ENCODE measurements at places on chromosomes 5 and 9. TPM values are rescaled to one million over a fixed set of nuclear protein-coding genes. Genes with fewer than 3 reads are reported as not detected.

The OSMR gene
- 135 TPM for total RNA-seq

The MTX3 gene
- 8.5 TPM for total RNA-seq

The IL3 gene
- not detected for total RNA-seq

The LCN10 gene
- total RNA-seq, result not detected

The GAPVD1 gene
- 26.0 TPM for total RNA-seq

The NSUN2 gene
- 21.8 TPM for total RNA-seq

The MRPL22 gene
- total RNA-seq, result 35.9 TPM

The CDO1 gene
- 7.2 TPM for total RNA-seq

The GABRA1 gene
- not detected for total RNA-seq

The SNX18 gene
- 69.2 TPM for total RNA-seq

The GDA gene
- total RNA-seq, result not detected

The NTRK2 gene
- total RNA-seq, result 1.2 TPM

The IFNA2 gene
- total RNA-seq, result not detected

The PRDM12 gene
- not detected for total RNA-seq

The ORM1 gene
- total RNA-seq, result not detected

The CACNA1B gene
- total RNA-seq, result not detected

The LCN9 gene
- total RNA-seq, result not detected

The TXNDC8 gene
- not detected for total RNA-seq

The LECT2 gene
- total RNA-seq, result not detected

The HNRNPK gene
- 411 TPM for total RNA-seq

The SCGB3A2 gene
- total RNA-seq, result not detected

The PAEP gene
- total RNA-seq, result not detected
